ENCODE measurements at places on chromosomes 4 and X.

DNA sequence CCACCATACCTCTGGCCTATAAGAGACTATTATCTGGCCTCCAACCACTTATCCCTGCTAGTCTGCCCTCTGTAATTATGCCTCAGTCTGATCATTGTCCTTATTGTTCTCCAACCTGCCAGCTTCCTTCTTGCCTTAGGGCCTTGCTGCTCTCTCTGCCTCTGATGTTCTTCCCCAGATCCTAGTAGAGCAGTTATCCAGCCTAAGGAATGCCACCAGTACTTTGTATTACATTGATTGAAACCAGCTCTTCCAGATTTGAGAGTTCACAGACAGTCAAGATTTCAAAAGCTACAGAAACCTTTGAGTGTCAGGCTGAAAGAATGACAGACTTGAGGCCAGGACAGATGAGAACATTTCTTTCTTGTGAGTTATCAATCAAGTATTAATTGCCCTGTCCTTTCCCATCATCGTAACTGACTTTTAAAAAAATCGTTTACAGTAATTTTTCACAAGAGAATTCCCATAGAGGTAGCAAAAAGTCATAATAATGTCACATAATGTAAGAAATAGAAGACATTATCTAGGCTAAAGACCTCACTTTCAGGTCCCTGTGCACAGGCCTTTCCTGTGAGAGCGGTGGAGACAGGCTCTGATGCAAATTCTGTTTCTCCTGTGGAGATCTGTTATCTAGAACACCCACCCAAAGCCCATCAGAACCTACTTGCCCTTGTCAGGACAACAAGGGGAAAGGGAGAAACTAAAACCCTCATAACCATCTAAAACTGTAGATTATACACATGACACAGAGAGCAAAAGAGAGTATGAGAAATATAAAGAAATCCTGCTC is 64.1 kb upstream of the GUCY1A1 start:
- no peak for DNase-seq

DNA sequence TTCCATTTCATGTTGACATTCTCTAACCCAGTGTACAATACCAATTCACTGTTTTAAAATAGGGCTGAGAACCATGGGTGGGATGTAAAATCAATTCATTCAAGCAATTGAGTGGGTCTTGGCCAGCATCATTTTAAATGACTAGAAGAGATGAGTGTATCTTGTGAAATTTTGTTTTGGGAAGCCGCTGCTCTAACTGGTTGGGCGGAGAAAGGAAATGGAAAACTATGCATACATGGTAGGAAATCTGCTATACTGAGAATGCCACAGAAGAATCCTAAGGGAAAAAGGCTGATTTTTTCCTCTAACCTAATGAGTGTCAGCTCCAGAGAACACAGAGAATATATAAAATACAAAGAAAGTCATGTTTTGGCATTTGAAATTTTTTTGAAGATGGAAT is 54.8 kb upstream of the DCLK2 start:
- no peak for DNase-seq

DNA sequence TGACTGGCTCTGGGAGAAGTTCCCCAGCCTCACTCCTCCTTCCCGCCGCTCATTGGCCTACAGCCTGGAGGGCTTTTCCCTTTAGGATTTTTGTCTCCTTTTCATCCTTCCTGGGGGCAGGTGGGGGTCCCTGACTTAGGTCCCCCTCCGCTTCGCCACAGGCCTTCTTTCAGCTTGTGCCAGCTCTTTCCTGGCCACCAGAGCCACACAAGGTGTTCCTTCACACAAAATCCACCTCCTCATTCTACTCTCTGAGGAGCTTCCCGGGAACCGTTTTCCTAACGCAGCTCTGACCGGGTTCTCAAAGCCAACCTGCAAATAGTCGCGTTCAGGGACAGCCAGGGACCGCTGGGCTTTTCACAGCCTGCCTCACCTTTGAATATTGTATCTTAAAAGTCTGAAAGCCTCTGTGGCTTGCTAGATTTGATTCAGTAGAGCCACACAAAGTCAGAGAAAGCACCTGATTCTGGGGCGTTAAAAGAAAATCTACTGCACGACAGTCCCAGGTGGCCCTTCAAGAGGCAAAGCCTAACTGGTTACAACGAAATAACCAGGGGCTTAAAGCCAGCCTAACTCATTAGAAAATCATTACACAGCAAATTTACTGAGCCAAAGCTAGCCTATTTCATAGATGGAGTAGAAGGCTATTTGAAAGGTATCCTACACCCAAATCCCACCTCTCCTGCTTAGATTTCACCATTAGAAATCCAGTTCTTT is 731 bp upstream of the GPC3 start:
- no peak for DNase-seq

GRCh38 chr4:52036886-52037530 is 1.1 kb downstream of the SGCB start:
- DNase-seq = no peak

GRCh38 chr4:167544391-167544790 is 310.1 kb upstream of the SPOCK3 start:
- no peak for DNase-seq

GRCh38 chr4:73828956-73829355 is 7.5 kb upstream of the CXCL6 start:
- no peak for DNase-seq

GRCh38 chr4:15001248-15001868 is 923 bp upstream of the CPEB2 start:
- DNase-seq = peak; percentile 31

- no peak for DNase-seq
Observed at GRCh38 chrX:40474205-40474626, 106.6 kb upstream of the ATP6AP2 start.

GRCh38 chrX:97308171-97308570 is 424.5 kb downstream of the RPA4 start:
- DNase-seq = no peak

- no peak for DNase-seq
Observed at GRCh38 chrX:29590921-29591320, 624.4 kb upstream of the MAGEB2 start.

GRCh38 chr4:1371176-1372165 is 24.5 kb downstream of the UVSSA start:
- DNase-seq = no peak

- DNase-seq = no peak
Observed at GRCh38 chrX:24999511-24999910, 16.3 kb downstream of the ARX start.

DNA sequence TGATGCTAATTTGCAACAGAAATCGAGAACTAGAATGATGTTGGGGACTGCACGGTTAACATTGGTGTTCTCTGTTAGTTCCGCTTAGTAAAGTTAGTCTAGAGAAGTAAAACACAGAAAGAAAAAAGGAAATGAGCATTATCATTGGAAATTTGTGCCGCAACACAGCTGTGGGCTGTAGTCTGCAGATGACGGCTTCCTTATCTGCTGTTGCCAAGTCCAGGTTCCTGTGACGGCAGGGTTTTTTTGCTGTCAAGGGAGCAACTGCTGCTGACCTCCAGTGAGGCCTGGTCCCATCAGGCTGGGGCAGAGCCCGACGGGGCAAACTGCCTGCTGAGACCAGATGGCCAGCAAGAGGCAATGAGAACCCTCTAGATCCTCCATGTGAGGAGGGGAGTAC is 38.9 kb upstream of the PHEX start:
- no peak for DNase-seq

- DNase-seq = no peak
Observed at GRCh38 chr4:105158837-105159236, 12.2 kb downstream of the TET2 start.

GRCh38 chrX:131359611-131360010 is 70.5 kb upstream of the IGSF1 start:
- no peak for DNase-seq

GRCh38 chr4:48854982-48855381 is 24.1 kb downstream of the OCIAD1 start:
- DNase-seq = no peak

DNA sequence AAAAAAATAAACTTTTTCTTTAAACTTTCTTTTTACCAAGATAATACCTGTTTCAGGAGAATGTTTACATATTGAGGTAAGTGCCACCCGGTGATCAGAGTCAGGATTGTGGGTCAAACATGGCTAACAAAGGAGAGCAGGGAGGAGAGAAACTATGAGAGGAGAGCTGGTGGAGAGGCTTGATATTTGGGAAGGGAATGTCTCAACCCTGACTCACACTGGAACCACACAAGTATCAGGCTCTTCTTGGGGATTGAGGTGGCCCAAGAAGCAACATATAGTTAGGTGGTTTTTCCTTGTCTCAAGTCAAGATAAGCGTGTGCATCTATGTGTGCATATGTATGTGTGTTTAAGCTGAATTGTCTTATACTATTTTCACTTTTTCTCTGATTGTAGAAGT is 6.7 kb downstream of the TCEAL1 start:
- DNase-seq = no peak

- DNase-seq = no peak
Observed at GRCh38 chrX:32280921-32281320, 930.4 kb downstream of the DMD start.

- DNase-seq = no peak
Observed at GRCh38 chr4:27176400-27176799, 315.8 kb downstream of the STIM2 start.

GRCh38 chr4:5337731-5338130 is 286.5 kb downstream of the STK32B start:
- DNase-seq = no peak

- DNase-seq = no peak
Observed at GRCh38 chrX:116239944-116240840, 69.6 kb downstream of the AGTR2 start.

GRCh38 chr4:67054896-67055295 is 490.4 kb downstream of the CENPC start:
- DNase-seq = no peak

DNA sequence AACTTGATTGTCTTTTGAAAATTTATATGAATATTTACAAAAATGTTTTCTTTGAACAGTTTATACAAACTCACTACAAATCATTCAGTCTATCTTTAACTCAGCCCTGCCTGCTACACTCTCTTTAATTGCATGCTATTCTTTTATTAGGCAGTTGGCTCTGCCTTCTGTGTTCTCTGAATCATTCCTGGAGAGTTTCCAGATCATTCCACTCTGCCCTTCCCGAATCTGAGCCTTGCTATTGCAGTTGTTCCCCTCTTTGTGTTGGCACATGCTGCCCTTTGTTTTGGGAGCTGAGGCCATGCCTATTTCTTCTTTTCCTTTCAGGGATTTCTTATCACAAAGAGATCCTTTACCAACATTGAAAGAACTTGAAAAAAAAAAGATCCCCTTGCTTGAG is 8.7 kb upstream of the TECRL start:
- DNase-seq = no peak
